ENCODE measurements at places on chromosomes 3 and 15.

GRCh38 chr3:166425900-166426611 is 588.8 kb upstream of the BCHE start:
- no peak for DNase-seq

DNA sequence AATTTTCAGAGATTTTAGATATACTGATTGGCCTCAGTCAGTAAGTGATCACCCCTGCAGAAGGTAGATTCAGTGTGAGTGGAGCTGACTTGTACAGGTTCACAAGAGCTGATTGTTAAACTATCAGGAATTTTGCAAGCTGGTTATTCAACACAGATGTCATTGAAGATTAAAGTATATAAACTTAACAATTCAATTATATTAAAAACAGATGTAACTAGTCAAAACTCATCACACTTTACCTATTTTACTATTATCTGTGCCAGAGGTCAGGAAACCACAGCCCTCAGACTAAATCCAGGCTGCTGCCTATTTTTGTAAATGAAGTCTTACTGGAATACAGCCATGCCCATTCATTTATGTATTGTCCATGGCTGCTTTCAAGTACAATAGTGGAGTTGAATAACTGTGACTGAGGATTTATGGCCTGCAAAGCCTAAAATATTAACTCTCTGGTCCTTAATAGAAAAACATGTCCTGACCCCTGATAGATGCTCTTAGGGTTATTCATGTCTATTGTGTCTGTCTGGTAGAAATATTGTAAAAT is 429.3 kb upstream of the PDZRN3 start:
- no peak for DNase-seq

DNA sequence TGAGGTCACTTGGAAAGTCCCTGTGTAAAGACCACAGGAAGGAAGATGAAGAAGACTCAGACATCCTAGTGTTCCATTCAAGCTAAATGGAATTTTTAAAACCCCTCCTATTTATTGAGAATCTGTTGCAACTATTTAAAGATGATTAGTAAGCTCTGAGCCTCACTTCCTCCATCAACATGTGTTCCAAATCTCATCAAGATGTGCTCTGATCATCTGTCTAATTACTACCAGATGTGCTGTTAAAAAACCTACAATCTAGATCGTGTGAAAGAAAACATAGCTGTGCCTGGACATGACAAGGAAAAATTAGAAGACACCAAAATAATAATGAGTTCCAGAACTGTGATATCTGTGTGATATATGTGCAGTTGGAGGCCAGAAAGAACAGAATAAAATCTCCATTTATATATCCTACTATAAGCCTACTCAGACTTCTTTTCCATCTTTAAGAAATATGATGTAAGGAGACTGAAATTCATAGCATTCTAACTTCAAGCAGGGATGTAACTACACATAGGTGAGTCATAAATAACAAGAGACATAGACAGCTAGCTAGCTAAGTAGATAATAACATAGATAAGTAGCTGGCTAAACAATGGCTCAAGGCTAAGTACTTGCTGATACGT is 7.8 kb downstream of the XPC start:
- no peak for DNase-seq

- no peak for DNase-seq
Observed at GRCh38 chr3:81476692-81477091, 284.8 kb downstream of the GBE1 start.

GRCh38 chr15:93072011-93072410 is 17.0 kb downstream of the RGMA start:
- DNase-seq: no peak

- DNase-seq: no peak
Observed at GRCh38 chr15:69149803-69150202, 10.6 kb upstream of the GLCE start.

- no peak for DNase-seq
Observed at GRCh38 chr15:79003896-79004295, 59.0 kb upstream of the CTSH start.

- DNase-seq: no peak
Observed at GRCh38 chr15:72850833-72851232, 67.3 kb upstream of the ADPGK start.

DNA sequence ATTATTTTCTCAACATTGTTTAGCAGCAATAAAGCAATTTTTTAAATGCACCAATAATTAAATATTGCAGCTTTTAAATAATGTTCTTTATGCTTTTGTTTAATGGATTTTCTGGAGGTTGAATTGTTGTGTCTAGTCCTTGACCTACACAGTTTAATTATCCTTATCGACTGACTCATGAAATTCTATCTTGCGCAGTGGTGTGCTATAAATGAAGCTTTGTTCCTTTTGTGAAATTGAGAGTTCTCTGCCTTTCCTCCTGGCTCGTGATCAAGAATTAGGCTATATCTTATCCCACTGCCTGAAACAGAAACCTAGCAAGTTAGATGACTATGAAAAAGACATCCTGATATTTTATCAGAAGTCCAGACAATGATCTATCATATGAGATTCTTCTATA is 37.0 kb upstream of the PIK3R4 start:
- DNase-seq: no peak

DNA sequence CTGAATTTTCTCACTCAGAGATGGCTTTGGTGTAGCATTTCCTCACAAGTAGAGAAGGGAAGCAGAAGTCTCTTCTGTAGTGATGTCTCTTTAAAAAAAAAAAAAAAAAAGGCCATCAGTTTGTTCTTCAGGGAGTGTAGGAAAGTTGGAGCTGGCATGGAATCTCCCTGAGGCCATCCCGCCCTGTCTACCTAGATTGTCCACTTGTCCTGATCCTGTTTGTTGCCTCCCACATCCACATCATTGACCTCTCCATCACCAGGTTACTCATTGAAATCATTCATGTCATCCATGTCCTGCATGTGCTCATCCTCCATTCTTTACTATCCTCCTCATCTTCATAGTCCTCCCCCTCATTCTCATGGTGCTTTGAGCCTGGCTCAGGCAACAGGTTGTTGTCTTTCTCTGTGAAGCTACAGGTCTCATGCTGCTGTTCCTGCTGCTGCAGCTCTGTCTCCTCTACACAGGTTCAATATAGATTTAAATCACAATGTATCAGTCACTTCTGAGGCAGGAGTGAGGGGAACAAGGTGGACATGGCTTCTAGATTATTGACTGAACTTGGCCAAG is 556.3 kb upstream of the NAALADL2 start:
- no peak for DNase-seq

DNA sequence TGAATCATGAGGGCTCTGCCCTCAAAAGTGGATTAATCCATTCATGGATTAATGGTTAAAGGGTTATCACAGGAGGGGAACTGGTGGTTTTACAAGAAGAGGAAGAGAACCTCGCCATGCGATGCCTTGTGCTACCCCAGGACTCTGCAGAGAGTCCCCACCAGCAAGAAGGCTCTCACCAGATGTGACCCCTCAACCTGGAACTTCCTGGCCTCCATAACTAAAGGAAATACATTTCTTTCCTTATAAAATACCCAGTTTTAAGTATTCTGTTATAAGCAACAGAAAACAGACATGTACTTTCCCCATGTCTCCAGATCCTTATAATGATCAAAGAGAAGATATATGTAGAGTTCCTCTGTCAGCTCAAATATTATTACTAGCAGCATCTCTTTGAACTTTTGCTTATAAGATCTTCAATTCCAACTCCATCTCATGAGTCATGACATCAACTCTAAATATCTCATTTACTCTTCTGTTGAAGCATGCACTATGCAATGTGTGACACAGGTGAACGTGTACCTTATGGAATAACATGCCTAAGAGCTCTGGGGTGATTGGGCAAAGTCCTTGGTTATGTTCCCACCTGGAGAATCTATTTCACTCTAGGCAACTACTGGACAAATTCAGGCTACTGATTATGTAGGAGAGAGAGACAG is 37.5 kb upstream of the ZBTB38 start:
- no peak for DNase-seq

DNA sequence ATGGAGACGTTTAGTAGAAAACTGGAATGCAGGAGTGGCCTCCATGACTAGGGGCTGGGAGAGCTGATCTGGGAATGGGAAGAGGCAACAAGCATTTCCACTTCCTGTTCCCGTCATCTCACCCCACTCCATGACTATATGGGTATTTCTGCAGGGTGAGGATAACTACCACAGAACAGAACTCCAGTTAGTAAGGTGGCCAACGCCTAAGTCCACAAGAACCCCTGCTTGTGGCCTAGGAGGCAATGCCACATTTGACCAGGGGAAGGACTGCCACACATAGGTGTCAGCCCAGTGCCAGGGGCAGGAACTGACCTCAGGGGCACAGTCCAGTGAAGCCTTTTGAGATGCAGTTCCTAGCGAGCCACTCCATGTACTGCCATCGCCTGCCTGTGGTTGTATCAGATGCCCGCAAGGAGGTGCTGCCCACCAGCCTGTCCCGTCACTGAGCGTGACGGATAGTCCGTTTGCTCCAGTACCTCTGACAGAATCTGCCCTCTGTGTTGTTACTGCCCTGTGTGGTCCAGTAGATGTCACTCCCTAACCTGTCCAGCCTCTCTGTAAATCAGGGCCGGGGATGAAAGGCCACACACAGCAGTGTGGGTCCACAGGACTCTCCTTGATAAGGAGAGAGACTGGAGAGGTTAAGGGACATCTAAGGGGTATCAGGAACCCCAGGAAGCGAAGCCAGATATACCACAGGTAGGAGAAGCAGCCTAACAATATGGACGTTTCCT is 3.5 kb upstream of the MTFMT start:
- peak; percentile 85 for DNase-seq

- no peak for DNase-seq
Observed at GRCh38 chr3:115470254-115470653, 153.1 kb upstream of the GAP43 start.

DNA sequence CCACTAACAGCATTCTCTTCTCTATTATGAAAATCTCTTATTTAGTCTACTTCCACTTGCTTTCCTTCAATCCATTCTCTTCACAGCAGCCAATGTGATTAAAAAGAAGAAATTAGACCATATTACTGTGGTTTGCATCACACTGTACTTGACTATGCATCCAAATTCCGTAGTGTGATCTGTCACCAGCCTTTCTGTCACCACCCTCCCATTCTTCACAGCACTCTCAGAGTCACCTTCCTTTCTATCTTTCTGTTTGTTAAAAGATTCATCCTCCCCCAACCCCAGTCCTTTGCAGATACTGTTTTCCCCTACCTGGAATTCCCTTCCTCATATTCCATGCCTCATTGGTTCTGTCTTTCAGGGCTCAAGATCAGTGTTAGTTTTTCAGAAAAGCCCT is 55.0 kb upstream of the ABHD10 start:
- no peak for DNase-seq

- no peak for DNase-seq
Observed at GRCh38 chr15:45631776-45632175, 3.1 kb upstream of the SQOR start.

GRCh38 chr15:100786901-100787566 is 92.6 kb upstream of the ALDH1A3 start:
- no peak for DNase-seq

- no peak for DNase-seq
Observed at GRCh38 chr3:3589715-3590130, 209.5 kb upstream of the LRRN1 start.
